ENCODE measurements at places on chromosomes 6 and 20.

GRCh38 chr20:13183005-13183404, 38.1 kb upstream of the ISM1 start:
- DNase-seq = no peak

DNA sequence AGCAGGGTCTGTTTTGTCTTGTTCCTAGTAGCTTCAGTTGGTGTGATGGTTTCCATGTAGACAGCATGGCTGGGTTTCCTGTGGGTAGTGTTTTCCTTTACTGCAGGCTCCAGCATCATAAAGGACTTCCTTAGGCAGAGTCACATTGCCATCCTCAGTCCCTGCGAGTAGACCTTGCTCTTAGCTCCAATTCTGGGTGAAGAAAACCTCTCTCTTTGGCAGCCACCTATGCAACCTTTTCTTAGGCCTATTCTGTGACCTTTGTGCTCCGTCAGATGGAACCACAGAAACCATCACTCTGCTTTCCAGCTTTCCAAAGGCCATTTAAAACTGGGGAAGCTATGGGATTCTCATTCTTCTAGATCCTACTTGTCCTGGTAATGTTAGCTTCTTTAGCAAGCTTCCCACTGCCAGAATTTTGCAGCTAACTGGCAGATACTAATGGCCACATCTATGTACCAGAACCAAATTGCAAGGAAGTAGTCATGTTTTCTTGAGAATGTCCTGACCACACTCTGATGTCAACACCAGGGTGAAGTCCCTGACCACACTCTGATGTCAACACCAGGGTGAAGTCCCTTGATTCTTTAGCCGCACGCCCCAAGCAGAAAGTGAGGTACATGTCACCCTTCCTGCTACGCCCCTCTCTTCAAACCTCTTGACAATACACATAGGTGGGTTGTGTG, 646.6 kb upstream of the HS3ST5 start:
- DNase-seq = no peak

- DNase-seq = no peak
These were observed 24.0 kb upstream of the GATA5 start for GRCh38 chr20:62499758-62500236.

DNA sequence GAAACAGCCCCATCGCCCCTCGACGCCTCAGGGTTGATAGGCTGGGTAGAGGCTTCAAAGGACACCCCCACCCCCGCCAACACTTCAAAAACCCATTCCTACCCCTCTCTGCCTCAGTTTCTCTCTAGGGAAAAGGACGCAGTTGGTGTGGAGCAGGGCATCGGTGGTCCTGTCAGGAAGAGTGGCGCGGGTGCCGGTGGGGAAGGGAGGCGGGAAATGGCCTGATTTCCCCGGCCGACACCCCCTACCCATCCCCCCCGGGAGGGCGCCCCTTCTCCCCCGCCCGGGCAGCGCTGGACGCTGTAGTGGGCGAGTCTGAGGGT, 367 bp downstream of the NRSN2 start:
- DNase-seq = no peak

DNA sequence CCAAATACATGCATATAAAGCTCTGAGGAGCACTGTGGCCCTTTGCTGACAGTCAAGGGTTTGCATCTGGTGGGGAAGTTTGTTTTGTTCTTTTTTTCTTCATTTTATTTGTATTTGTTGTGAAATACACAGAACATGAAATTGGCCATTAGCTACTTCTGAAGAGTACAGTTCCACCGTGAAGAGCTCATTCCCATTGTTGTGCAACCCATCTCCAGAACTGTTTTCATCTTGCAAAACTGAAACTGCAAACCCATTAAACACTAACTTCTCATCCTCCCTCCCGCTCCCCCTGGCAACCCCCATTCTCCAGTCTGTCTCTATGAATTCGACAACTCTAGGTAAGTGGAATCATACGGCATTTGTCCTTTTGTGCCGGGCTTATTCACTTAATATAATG, 231.3 kb downstream of the TFAP2C start:
- peak; percentile 6 for DNase-seq

DNA sequence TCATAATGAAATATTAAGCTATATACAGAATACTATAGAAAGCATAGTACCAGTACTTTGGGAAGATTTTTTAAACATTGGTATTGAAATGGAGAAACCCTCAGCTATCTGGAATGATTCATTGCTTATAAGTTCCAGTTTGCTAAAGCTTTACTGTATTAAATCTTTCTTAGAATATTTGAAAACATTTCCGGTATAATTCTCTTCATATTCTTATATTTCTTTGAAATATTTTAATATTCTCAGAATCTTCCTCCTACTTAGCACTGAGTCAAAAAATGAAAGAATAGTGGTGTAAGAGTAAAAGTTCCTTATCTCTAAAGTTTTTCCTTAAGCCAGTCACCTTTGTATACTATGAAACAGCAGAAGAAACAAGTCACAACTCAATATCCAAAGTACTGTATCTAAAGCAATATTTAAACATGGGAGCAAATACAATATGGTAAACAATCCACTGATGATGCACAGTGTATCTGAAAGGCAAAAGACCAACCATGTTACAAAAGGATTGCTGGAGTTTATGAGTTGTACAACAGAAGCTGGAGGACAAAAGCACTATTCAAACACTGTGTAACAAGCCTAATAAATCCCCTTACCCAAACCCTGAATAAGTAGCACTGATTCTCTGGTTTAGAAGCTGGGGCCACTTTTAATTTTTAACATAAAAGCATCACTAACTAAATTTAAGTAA, 102.1 kb downstream of the PRDM1 start:
- DNase-seq = no peak

DNA sequence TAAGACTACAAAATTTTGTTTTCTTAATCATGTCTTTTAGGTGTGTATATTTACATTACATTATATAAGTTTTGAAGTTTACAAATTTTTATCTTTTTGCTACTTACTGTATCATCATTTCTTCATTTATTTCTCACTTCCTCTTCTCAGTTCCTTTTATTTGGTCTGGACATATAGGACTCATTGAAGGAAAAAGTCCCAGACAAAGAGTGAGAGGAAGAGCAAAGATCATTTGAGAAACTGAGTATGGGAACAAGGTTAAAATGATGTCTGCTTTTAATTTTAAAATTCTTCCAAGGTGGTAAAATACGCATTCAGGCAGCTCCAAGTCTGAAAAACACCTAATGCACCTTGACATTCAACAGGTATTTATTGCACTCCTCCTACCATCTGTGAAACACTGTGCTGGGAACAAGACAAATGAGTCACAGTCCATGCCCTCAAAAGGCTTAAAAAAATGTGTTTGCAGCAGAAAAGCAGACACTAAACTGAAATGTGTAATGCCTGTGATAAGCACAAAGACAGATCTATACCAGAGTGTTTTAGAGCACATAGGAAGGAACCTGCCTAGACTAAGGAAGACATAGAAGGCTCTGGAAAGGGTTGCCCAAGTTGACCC, 63.2 kb downstream of the PKIB start:
- DNase-seq = no peak

GRCh38 chr6:11672256-11672655, 106.3 kb downstream of the ADTRP start:
- DNase-seq = peak; percentile 41

DNA sequence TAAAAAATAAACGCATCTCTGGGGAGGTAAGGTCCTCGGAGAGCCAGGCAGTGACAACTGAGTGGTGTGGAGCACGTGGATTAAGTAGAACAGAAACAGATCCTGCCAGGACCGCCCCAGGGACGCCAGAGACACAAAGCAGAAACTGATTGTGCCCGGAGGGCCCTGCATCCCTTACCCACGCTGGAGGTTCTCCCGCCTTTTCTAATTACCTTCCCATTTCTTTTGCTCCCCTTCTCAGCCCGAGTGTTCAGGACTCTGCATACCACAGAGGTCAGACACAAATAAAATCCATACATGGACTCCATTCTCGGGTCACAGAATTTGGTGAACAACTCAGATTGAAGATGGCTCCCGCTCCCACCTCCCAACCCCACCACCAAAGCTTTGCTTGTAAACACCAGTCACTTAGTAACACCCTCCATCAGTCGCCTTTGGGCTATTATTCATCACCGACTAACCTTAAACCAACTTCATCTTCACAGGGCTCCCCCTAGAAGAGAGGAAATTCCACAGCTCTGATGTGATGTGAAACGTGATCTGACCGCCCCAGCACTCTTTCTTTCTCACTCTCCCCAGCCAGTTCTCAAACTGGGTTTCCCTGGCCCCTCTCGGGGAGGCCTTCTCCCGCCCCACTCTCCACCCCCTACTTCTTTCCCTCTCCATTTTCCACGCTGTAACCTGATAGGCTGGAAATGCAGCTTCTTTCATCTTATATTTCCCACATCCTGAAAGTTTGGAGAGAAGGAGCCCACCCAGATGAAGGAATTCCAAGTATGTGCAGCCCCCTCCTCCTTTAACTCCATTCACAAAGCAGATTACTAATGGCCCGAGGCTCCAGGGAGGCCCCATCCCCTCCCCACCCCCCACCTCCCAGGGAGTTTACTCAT, 32.5 kb upstream of the PIM1 start:
- peak; percentile 100 for DNase-seq

GRCh38 chr6:5231289-5231688, 29.5 kb downstream of the LYRM4 start:
- DNase-seq = no peak

- no peak for DNase-seq
These were observed 785.6 kb downstream of the QKI start for GRCh38 chr6:164200071-164200470.

DNA sequence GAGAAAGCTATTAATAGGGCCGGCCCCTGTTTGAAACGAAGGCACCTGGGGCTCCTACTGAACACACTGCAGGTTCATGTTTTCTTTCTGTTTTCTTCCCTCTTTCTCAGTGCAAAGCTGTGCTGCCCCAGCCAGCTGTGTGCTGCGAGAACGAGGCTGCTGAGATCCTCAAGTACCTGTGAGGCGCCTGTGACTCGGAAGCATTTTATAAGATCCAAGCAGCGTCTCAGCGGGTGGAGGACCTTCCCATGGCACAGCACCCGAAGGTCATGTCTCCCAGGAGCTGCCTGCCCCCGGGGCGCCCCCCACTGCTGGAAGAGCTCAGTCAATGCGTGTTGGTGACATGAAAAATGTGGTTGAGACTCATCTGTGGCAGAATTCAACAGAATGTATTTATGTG, 66.3 kb downstream of the SMOC2 start:
- no peak for DNase-seq

All from fibroblast of skin of right quadriceps (primary cell).